GM18507 (cell line): ENCODE measurements at places on chromosomes 12 and 14.
A peak's percentile ranks its signal among the peaks of the same experiment; 100 is the strongest.

DNA sequence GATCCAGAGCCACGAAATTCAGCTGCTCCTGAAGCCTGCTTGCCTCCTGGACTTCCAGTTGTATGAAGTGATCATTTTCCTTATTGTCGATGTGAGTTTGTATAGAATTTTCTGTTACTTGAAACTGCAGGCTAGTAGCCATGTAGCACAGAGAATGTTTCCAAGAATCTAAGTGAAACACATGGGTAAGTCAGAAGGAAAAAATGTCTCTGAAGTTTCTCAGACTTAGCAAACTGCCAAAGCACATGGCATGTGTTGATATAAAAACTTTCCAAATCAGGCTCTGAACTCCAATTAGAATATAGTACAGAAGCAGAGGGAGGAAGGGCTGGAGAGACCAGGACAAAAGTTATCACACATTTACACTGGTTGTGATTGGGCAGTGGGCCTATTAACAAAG, 9.8 kb upstream of the PCNX1 start:
- DNase-seq: no peak

DNA sequence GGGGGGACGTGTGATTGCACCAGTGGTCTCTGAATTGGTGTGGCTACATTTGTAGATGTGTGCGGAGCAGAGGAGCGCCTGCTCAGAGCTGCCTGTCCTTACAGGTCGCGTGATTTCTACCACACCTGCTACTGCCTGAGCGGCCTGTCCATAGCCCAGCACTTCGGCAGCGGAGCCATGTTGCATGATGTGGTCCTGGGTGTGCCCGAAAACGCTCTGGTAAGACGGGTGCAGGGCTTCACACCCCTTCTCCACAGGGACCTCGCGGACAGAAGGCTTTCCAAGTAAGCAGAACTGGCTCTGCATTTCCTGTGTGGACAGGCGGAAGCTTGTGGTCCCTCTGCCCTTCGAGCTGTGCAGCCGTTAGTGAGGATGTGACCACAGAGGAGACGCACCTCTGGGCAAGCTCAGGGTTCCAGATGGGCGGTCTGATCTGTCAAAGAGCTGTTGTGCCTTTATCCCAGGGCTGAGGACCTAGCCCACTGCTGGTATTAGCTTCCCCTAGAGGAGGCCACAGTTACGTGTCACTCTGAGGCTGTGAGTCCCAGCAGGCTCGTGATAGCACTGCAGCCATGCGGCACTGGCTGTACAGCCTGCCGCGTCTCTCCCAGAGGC, 47.7 kb downstream of the MAX start:
- DNase-seq: no peak

DNA sequence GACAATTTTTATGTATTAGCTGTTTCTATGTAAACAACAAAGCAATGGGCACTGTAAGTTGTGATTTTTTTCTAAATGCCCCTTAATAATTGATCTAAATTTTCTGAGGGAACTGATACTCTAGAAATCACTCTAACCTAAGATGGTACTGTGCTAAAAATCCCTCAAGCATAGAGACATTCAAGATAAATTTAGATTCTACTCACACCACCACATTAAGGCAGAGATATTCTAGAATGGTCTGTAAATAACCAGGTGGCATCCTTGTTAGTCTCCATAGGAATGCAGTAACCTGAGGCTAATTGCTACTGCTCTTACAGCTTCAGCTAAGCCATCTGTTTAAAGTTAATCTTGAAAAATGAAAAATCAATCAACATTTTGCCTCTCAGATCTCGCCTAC, 87.3 kb downstream of the SLC41A2 start:
- no peak for DNase-seq

GRCh38 chr12:124601706-124602105, 34.3 kb upstream of the NCOR2 start:
- no peak for DNase-seq

DNA sequence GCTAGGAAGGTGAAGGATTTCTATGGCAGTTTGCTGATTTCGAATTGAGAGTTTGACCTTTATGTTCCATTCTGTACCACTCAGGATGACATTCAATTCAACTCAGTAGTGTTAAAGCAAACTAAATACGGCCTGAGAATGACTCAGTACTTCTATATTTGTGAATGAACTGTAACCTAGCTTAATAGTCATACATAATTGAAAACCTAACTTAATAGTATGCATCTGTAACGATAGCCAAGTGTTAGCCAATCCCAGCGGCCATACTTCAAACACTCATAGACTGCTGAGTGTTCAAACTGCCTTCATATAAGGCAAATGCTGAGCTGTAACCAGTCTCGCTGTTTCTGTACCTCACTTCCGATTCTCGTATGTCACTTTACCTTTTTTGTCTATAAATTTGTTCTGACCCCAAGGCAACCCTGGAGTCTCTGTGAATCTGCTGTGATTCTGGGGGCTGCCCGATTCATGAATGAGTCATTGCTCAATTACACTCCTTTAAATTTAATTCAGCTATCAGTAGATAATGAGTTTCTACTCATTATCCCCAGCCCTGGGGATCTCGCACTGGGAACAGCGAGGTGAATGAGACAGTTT, 98.5 kb upstream of the SLC24A4 start:
- no peak for DNase-seq

GRCh38 chr14:75418850-75419768, 8.7 kb upstream of the JDP2 start:
- DNase-seq: peak; percentile 46

GRCh38 chr14:23359167-23359626, 5.8 kb downstream of the EFS start:
- no peak for DNase-seq

GRCh38 chr12:103841690-103842584, 903 bp upstream of the NT5DC3 start:
- DNase-seq: no peak
